ENCODE measurements at places on chromosomes 2 and 18. TPM values are rescaled to one million over a fixed set of nuclear protein-coding genes. Genes with fewer than 3 reads are reported as not detected.

The MAL gene
- polyA plus RNA-seq, result 368 TPM

The UGT1A4 gene
- not detected for polyA plus RNA-seq

- DNase-seq, result no peak
These were observed 39.1 kb downstream of the TMEM163 start for GRCh38 chr2:134679745-134680144.

DNA sequence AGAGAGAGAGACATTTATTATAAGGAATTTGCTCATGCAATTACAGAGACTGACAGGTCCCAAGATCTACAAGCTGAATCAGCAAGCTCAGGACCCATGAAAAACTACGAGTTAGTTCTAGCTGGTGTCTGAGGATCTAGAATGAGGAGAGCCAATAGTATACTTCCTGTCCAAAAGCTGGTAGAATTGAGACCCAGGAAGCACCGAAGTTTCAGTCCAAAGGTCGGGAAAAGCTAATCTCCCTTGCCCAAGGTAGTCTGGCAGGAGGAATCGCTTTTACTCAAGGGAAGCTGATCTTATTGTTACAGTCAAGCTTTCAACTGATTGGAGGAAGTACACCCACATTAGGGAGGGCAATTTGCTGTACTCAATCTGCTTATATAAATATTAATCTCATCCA, 389.6 kb downstream of the ADCYAP1 start:
- DNase-seq, result no peak

DNA sequence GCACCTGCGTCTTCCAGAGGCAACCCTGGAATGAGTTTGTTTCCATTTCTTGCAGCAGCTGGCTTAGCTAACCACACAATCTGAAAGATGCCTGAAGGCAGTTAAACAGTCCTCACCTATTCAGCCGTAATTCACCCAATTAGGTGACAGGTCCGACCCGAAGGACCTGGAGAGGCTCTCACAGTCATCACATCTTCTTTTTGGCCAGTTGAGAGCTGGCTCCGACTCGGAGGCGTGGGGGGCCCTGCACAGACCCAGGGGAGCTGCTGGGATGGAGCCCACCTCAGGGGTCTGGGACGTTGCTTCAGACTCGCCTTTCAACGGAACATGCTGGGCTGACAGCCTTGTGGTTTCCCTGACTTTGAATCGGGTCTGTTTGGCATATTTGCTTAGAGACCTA, 187.3 kb downstream of the RTP5 start:
- no peak for DNase-seq

DNA sequence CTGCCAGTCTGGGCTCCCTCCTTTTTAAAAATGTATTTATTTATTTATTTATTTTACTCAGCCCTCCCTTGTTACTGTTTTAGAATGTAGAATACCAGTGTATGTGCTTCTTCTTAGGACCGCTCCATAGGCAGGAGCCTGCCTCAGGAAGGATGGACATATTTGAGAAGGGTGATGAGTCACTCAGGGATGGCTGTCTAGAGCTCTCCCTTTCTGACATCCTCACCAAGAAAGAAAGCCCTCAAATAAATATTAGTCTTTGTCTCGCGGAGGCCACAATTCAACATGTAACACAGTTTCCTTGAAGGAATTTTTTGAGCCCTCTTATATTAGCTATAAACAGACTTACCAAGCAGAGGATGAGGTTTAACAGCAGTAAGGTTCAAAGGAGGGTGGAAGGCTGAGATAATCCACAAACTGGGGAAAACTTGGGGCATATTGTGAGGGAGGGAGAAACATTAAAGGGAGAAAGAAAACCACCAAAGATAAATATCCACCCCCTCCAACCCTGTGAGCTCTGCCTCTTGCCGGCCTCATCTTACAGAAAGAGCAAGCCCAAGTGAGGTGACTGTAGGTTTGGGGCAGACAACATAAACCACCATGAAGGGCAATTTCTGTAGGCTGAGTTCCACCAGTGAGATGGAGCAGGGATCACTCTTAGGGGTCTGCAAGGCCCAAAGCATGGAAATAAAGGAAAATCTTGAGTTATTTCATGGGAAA, 163.4 kb downstream of the LRRTM1 start:
- DNase-seq, result no peak

GRCh38 chr2:62180975-62181374, 14.9 kb upstream of the B3GNT2 start:
- no peak for DNase-seq

Measured in left renal cortex interstitium (tissue), 4 donors.